ENCODE measurements at places on chromosomes 12 and 14.

DNA sequence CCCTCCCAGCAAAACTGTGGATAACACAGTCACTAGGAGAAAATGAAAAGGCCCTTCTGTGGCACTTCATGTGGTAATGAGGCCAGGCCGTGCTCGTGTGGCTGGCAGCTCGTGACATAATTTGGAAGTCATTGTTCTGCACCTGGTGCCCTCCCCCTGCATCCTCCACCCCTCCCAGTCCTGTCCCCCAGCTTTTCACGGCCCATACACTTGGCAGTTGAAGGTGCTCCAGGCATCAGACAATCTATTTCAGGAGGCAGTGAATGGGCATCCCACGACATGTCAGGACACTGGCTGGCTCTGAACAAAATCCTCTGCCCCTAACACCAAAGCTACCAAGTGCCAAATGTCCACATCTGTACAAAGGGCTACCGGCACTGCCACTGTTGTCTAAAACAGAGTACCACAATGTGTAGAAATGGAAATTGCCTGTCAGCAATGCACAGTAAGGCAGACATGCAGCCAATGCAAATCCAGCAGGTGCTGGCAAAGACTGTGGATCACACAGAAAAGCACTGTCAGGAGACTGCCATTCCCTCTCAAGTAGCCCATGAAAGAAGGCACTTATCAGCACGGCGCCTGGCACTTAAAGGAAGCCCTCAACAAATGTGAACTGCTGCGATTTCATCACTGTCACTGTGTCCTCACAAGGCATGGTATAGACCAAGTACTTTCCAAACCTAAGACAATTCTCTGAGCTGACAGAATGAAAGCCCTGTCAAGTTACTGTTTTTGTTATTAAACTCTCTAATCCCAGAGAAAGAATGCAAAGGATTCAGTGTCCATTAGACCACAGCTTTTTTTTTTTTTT, 39.1 kb downstream of the CORO1C start:
- DNase-seq: no peak

DNA sequence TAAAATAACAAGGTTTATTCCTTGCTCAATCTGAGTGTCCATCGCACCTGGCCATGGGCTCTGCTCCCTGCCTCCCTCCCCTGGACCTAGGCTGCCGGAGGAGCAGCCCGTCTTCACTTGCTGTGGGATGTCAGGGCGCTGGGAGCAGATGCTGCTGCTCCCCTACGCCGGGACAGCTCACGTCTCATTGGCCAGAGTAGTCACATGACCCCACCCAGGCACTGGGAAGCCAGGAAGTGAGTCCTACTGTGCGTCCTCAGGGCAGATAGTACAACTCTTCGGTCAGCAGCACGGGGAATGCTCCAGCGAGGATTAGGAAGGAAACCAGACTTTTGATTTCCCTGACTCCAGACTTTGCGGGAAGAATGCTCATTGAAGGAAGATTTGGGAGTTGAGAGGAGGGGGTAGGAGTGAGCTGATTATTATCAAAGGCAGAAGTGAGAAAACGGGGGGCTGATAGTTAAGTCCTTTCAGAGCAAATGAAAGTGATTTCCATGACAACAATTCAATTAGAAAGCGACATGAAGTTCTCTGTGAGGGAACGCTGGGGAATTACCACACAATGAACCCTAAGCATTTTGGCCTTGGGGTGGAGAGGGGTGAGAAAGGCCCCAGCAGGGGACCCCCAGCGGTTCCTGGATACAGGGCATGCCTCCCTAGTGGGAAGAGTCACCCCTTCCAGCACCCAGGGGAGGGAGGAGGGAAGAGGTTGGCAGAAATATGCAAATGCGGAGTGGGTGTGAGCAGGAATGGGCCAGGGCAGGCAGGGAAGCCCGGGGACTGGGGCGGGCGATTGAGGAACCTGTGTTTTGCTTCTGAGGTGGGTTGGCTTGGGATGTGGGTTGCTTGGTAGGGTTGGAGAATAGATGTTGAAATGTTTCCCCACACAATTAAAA, 215.5 kb downstream of the AACS start:
- no peak for DNase-seq

DNA sequence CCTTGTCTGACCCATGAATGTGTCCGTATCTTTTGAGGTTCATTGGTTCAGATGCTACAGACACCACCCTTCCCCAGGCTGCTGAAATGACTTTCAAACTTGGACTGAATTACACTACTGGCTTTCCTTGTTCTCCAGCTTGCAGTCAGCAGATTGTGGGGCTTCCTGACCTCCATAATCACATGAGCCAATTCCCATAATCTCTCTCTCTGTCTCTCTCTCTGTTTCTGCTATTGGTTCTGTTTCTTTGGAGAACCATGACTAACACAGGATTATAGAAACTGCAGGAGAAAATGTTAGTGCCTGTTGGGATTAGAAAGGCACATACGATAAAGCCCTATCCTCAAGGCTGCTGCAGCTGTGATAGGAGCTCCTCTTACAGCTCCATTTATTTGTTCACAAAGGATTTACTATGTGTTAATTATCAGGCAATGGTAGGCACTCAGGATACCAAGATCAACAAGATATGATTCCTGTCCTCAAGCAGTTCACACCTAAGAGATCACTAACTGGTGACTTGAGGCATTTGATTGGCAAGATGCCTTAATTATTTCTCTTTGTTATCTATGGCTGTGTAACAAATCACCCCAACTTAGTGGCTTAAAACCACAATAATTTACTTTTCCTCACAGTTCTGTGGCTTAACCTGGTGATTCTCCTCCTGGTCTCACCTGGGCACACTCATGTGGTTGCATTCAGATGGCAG, 10.2 kb upstream of the NYNRIN start:
- DNase-seq: no peak

GRCh38 chr14:93040443-93040842, 75.3 kb downstream of the ITPK1 start:
- no peak for DNase-seq

DNA sequence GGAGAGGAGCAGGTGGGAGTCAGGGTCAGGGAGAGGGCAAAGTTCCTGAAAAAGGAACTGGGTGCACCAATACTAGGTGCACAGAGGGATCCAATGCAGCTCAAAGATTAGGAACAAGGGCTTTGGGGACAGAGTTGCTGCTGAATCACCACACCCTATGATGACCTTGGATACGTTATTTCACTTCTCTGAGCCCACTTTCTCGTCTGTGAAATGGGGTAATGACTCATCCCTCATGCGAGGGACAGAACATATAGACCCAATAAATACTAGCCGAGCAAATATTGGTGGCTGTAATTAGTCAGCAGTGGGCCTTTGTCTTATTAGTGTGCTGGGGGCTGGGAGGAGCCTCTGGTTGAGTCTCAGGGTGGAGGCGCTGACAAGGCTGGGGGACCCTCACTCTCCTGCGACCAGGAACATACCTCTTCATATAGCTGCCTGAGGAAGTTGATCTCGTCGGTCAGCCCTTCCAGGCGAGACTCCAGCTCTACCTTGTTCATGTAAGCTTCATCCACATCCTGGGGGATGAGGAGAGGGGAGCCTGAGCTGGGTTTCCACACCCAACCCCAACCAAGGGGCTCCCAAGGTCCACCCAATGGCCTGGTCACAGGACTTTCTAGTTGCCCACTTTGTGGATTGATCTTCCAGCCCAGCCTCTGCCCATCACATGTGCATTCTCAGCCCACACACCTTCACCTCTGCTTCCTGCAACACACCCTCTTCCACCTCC, 4.5 kb downstream of the KRT8 start:
- DNase-seq: no peak

DNA sequence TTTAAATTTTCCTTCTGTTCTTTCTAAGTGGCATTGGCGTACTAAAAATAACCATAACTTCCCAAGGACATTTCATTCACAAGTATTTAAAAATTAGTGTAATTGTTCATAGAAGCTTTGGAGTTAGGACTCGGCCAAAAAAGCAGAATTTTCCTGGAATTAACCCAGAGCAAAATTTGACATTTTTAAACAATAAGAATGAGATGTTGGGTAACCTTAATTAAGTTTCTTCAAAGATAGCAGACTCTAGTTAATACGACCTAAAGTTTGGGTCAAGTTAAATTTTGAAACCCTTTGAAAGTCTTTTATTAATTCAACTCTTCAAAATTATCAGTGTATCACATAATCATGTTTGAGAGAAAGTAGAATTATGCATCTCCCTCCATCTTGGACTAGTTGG, 118.3 kb downstream of the AKAP6 start:
- no peak for DNase-seq

- peak; percentile 35 for DNase-seq
Observed at GRCh38 chr14:23631702-23632460, 4.3 kb upstream of the DHRS2 start.

- DNase-seq: no peak
Observed at GRCh38 chr12:73225941-73226340, 953.8 kb downstream of the TRHDE start.

DNA sequence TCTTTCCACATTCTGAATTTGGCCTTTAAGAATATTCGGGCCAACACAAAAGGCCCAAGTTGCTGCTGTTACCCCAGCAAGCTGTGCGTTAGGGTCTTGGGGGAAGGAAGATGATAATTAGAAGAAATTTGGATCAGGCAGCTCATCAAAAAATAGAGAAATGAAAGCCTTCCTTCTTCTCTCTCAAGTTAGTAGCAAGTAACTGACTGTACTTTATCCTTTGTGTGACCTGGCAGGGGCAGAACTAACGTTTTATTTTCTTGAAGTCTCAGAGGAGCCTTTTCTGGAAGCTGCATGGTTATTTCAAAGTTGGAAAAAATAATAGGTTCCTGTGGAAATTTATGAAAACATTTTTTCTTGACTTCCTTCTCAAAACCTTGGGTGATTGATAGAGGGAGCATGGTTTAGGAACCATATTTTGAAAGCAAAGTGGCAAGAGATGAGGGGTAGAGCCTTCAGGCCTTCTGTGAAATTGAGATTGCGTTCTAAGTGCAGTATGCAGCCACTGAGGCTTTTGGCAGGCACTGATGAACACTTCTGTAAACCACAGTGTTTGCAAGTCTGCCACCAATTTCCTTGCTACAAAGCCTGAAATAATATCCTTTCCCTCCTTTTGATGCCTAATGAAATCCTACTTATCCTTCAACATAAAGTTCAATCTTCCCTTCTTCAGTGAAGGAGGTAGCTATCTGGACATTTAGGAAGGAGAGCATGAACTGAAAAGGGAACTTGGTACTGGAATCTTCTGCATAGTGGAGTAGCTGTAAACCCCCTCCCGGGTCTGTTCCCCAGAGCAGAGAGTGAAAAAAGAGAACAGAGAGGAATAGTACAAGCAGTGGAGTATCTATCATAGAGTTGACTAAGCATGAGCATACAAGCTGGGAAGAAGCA, 123.2 kb downstream of the FGD4 start:
- no peak for DNase-seq

All from activated CD8-positive, alpha-beta memory T cell treated with anti-CD3 and anti-CD28 coated beads for 4 hours (primary cell).